ENCODE measurements at places on chromosomes 11 and 22. TPM values are rescaled to one million over a fixed set of nuclear protein-coding genes. Genes with fewer than 3 reads are reported as not detected.

GRCh38 chr11:119369132-119369925 lies 12.2 kb downstream of the USP2 start:
- no peak overlapping the region for H3K4me3 ChIP-seq
- H3K27me3 ChIP-seq, result peaks cover 5% of the 10 kb centered on the region
- H3K27ac ChIP-seq, result no peak overlapping the region
- no peaks in the 10 kb centered on the region for H3K4me1 ChIP-seq

DNA sequence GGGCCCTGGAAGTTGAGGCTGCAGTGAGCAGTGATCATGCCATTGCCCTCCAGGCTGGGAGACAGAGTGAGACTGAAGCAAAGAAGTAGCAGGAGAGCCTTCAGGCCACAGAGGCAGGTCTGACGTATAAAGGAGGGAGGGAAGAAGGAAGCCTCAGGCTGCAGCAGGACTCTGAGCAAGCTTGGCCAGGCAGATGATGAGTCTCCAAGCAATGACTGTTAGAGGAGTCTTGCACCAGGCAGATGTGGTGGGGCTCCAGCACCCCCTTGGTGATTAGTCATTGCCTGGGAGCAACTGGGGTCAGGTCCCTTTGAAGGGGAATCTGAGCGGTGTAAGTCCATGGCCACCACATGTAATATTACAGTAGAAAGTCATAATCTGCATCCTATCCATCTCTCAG lies 36.6 kb upstream of the NFAM1 start:
- no peak overlapping the region for H3K4me3 ChIP-seq
- DNase-seq, result no peak
- no peaks in the 10 kb centered on the region for H3K4me1 ChIP-seq

DNA sequence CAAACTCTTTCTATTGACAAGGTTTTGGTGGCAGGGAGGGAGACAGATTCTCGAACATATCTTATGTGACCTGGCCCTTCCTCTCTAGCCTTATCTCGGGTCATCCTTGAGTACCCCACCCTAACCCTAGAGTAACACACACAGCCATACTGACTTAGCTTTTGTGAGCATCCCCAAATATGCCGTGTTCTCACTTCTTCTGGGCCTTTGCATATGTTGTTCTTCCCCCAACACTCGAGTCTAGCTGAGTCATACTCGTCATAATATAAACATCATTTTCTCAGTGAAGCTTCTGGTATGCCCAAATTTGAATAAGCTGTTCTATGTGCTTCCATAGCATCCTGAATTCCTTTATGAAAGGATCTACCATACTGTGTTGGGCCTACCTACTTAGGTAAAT lies 8.0 kb downstream of the TTC17 start:
- H3K4me1 ChIP-seq, result no peaks in the 10 kb centered on the region
- H3K27me3 ChIP-seq, result no peaks in the 10 kb centered on the region
- no peak overlapping the region for H3K4me3 ChIP-seq
- no peak for DNase-seq

DNA sequence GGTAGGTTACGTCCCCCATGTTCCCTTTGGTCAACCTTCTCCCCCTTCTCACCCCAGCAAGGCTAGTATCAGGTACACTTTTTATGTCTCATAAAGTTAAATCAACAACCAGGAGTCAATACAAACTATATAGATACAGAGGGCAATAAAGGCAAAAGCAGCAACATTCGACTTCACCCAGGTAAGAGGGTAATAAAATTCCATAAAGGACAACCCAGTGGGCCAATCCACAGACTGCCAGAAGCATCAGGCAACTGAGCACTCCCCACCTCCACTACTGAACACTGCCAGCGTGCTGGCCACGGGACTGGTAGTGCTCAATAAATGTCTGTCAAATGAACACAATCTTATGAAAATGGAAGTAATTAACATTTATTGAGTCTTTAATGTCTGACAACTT lies 5.1 kb upstream of the MS4A18 start:
- H3K27ac ChIP-seq, result no peak overlapping the region
- H3K36me3 ChIP-seq, result no peaks in the 10 kb centered on the region
- H3K27me3 ChIP-seq, result no peaks in the 10 kb centered on the region
- no peaks in the 10 kb centered on the region for H3K4me1 ChIP-seq
- no peak overlapping the region for H3K4me3 ChIP-seq
- no peak for DNase-seq

- peaks cover 14% of the 10 kb centered on the region for H3K36me3 ChIP-seq
- H3K27ac ChIP-seq, result no peak overlapping the region
Observed at GRCh38 chr22:31105282-31105929, 2.0 kb downstream of the SELENOM start.

DNA sequence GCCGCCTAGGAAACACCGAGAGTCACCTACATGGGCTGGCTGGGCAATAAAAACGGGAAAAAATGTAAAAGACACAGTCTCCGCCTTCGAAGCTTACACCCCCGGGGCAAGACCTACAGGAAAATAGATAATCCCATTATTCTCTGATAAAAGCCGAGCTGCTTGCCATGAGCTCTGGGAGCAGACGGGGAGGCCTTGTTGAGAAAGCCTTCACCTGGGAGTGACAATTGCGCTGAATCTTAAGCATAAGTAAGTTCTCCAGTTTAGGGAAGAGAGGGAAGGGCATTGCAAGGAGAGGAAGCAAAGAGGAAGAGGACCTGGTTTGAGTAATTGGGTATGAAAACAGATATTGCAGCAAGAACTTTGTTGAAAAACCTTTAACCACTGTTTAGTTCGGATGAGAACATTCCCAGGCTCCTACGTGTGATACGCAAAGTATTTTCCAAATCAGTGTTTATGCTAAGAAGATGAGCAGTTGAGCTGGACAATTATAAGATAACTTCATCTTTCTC lies 813 bp upstream of the BTBD10 start:
- peaks cover 5% of the 10 kb centered on the region for H3K36me3 ChIP-seq
- H3K27ac ChIP-seq, result peak overlapping the region; percentile 96
- no peaks in the 10 kb centered on the region for H3K27me3 ChIP-seq
- DNase-seq, result no peak
- peak overlapping the region; percentile 98 for H3K4me3 ChIP-seq

DNA sequence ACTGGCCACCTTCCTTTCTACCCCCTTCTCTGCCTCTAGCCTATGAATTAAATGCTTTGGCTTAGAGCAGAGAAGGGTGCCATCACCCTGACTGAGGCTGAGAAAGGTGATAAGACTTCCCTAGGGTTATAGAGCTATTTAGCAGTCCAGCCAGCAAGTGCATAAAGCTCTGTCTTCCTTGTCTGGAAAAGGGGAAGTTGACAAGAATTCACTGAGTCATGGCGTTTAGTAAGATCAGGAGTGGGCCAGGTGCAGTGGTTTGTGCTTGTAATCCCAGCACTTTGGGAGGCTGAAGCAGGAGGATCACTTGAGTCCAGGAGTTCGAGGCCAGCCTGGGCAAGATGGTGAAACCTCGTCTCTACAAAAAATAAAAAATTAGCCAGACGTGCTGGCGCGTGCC lies 63.1 kb downstream of the LHFPL7 start:
- H3K27me3 ChIP-seq, result no peaks in the 10 kb centered on the region
- no peaks in the 10 kb centered on the region for H3K36me3 ChIP-seq
- H3K27ac ChIP-seq, result no peak overlapping the region

TP53AIP1 gene
- not detected for total RNA-seq

CASP5 gene
- total RNA-seq, result not detected

NR1H3 gene
- total RNA-seq, result 3.7 TPM

Data from naive thymus-derived CD4-positive, alpha-beta T cell (primary cell).